ENCODE measurements at places on chromosomes 6 and 20.

GRCh38 chr20:25224941-25225340 lies 22.9 kb upstream of the PYGB start:
- no peak for DNase-seq

DNA sequence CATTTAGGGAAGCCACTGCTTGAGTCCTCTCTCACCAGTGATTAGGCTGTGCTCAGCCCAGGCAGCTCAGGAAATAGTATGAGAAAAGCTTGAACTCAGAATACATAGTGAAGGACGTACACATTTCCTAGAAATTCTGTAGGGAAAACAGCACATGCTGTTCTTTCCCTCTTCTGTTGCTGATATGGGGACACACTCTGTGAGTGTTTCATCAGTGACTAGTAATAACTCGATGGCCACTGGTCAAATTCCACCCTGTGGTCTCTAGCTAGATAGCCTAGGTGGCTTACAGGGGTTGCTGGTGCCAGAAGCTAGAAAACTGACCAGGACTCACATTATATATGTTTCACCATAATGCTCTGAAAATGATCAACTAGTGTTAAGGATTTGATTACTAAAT lies 259.8 kb upstream of the SOX4 start:
- DNase-seq: no peak

DNA sequence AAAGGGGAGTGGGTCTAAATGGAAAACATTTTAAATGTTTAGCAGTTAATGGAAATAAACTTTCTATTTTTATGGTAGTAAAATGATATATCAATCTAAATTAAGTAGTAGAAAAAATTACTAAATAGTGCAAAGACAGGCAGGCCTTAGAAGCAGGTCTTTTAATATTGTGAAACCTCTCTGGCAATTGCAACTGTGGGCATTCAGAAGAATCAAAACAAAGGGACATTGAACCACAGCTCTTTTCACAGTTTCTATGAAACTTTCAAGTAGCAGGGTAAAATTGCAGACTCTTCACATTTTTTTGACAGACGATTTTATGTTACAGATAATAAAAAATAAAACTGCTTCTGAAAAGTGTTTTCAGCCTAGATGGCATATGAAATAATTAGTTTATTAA lies 533.7 kb downstream of the BCKDHB start:
- no peak for DNase-seq

GRCh38 chr20:49562311-49563014 lies 5.5 kb downstream of the PTGIS start:
- DNase-seq: peak; percentile 1

DNA sequence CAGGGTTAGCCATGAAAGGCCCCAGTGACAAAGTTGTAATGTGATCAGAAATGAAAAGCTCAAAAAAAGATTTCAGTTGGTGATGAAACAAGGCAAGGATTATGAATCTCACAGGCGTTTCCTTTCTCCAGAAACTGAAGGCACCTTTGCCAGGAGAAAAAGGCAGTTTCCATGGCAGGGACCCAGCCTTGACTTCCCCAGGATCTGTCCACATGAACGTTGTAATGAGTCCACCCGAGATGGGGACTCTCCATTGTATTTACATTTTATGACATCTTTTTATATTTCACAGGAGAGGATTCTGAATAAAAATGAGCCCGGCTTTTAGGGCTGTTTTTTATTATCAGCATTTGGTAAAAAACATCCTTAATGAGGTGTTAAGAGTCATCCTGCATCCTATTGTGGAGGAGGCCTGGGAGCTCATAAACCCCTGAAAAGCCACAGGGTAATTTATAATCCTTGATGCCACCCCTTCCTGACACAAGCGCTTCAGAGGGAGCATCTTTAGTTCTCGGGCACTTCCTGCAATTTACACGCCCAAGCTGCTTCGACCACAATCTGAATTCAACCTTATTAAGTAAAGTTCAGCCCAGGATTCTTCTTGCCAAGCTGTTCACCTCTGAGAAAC lies 74.1 kb upstream of the SALL4 start:
- DNase-seq: no peak
